ENCODE measurements at places on chromosomes 11 and 22.

- no peak for DNase-seq
These were observed 306.9 kb downstream of the JRKL start for GRCh38 chr11:96696731-96697130.

GRCh38 chr22:31247726-31248125, 35.6 kb downstream of the LIMK2 start:
- no peak for DNase-seq

GRCh38 chr11:14980854-14981253, 8.7 kb upstream of the CALCA start:
- no peak for DNase-seq

DNA sequence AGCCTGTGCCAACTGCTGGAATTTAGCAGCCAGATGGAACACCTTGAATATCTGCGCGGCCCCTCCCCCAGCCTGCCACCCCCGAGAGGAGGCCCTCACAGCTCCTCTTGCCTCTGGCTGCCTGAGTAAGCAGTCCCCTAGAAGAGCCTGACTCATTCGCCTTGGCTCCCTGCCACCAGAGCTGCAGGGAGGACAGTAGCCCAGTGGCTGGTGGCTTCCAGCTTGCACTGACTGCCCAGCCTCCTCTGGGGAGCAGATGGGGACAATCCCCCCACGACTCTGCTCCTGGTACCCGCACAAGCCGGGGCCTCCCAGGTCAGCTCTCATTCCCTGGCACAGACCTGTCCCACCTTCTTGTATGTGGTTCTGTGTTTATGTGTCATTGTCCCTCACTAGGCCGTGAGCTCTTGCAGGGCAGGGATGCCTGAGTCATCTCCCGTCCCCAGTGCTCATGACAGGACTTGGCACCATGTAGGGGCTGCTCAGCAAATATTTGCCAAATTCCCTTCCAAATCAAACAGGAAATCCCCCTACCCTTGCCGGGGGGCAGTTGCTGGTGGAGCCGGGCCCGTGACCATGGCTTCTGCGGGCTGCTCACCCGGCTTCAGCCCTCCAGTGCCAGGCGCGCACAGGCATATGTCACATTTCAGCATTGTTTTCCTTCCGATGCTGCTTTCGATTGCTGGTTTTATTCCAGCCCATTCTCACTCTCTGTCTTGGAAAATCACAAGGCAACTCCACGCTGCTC, 43.6 kb downstream of the CACNG2 start:
- peak; percentile 44 for DNase-seq

- no peak for DNase-seq
These were observed 7.5 kb downstream of the UVRAG start for GRCh38 chr11:75822541-75822940.

DNA sequence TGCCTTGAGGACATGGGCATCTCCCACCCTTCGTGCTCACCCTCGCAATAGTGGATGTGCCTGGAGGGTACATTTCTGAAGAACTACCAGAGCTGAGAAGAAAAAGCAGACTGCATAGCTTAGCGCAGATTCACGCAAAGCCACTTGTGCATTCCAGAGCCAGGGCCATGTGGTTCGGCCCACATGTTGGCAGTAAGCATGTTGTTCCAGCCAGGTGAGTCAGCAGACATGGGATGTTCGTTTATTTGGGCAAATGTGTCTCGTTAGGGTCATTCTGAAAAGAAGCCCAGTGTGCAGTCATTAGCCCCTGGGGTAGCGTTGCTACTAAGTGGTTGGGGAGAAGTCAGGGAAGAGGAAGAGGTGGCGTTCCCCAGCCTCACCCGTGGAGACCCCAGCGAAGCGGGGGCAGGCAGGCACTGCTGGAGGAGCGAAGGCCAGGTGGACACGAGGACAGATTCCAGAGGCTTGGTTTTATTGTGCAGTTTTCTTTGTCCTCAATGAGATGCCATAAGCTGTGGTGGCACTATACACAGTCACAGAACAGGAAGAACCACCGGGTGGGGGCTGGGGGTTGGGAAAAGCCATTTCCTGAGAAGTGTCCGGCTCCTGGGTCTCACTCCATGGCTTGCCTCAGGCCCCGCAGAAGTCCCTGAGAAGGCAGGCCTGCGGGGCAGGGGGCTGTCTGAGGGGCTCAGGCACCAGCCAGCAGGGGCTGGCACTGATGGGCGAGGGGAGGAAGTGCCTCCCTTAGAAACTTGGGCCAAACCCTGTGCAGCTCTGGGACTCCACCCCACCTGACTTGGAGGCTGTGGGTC, 5.0 kb downstream of the THY1 start:
- no peak for DNase-seq

GRCh38 chr11:86251345-86251744, 6.8 kb downstream of the EED start:
- DNase-seq, result no peak

DNA sequence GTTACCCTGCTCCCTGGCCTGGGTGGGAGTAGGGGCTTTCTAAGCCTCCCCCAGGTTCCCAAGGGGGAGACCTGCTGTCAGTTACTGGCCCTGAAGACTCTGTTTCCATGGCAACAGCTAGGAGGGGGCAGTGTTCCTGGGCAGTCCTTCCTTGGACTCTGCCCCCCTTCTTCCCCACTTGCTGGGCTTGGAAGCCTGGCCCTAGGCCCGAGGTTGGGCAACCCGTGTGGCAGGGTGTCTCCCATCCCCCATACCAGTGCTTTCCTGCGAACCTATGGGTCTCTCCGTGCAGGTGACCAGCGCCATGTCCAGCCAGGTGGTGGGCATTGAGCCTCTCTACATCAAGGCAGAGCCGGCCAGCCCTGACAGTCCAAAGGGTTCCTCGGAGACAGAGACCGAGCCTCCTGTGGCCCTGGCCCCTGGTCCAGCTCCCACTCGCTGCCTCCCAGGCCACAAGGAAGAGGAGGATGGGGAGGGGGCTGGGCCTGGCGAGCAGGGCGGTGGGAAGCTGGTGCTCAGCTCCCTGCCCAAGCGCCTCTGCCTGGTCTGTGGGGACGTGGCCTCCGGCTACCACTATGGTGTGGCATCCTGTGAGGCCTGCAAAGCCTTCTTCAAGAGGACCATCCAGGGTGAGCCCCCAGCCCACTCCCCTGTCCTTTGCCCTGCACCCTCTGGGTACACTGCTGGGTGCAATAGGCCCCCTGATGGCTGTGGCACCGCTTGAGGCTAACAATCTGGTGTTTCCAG, 1.7 kb downstream of the ESRRA start:
- DNase-seq, result no peak

- DNase-seq, result no peak
These were observed 5.8 kb downstream of the MMP3 start for GRCh38 chr11:102837646-102838045.

DNA sequence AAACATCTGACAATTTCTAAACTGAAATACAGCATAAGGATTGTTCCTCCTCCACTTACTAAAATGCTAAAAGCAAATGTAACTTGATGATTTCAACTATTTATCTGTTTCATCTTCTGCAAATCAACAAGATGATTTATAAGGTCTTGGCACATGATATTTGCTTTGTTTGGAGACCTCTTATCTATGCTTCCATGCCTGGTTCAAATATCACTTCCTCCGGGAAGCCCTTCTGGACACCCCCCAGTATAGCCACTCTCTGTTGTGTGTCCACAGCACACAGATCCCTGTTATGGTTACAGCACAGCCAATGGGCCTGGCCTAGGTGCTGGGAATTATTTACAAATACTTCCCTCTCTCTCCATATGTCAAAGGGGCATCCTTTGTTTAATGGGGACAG, 114.8 kb downstream of the C11orf58 start:
- DNase-seq, result no peak

DNA sequence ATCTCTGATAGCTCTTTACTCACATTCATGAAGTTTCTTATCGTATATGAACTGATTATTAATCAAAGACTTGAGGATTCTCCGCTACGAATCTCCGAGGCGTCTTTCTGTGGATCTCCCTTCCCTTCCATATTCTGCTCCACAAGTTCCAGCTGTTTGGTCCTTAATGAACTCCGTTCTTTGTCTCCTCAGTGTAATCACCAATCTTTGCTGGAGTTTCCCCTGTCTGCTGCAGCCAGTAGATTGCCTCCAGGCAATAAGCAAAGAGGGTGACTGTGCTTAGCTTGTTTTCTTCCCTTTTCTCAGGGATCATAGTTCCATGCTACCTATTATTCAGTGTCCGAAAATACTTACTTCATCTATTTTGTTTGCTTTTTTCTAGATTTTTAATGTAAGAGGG, 169.6 kb upstream of the FOLH1 start:
- no peak for DNase-seq

DNA sequence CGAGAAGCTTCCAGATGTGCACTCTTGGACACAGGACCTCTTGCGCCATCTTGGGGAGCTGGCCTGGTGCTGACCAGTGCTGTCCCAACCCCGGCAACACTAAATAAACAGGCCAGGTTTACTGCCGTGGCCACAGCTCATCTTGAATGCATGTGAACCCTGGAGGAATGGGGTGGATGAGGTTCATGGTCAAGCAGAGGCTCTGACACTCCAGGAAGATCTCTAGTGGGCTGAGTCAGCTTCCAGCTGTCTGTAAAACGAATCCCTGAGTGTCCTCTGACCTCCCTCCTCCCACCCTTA, 51.8 kb downstream of the ALX4 start:
- DNase-seq, result no peak

DNA sequence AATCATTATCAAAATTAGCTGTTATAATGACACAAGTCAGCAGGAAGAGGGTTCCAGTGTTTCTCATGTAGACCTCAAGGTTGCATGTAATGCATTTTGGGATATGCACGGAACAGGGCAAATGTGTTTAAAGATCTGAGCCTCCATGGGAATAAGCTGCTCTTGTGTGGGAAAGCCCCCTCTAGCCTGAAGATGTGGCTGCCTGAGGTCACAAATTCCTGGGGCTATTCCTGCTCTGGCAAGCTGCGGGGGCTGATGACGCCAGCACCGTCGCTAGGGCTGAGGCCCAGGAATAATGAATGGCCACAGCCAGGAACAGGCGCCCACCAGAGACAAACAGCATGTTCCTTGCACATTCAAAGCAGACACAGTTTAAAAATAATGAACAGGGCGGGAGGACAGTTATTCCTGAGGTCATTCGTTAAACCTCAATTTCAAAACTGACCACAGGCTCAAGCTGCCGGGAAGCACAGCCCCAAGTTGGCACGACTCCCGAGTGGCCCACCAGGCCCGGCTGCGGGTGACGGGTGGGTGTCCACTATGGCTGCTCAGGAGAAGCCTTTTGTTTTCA, 11.7 kb downstream of the OSBPL5 start:
- DNase-seq, result no peak

DNA sequence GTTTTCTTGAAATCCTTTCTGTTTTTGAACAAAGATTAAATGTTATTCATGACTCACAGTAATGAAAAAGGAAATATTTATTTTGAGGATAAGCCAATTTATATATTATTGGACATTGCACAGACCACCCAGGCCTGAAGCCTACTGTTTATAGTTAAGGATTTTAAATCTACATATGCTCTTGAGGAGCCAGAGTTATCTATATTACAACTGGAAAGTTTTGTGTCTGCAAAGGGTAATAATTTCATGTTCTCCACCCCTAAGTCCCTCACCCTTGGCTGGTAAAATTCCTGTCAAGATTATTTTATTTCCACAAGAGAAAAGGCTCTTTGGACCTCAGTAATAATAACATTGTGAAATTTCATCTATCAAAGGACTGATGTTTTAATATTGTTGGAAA, 228.2 kb downstream of the TMEM135 start:
- DNase-seq, result no peak

DNA sequence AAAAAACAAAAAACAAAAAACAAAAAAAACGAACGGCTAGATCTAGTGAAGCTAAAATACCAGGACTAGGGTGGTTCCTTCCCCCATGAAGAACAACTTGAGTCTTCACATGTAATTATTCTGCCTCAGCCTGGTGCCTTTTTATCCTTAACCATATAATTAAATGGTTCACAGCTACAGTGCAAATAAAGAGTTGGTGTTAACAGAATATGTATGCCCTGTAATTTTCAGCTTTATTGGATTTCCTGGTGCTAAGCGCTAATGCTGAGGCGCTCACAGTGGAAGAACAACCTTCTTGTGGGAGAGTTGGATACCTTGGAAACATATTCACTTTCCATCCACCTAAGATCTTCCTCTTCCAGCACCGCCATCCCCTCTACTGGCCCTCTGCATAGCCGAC, 158.5 kb upstream of the SORL1-AS1 start:
- no peak for DNase-seq

DNA sequence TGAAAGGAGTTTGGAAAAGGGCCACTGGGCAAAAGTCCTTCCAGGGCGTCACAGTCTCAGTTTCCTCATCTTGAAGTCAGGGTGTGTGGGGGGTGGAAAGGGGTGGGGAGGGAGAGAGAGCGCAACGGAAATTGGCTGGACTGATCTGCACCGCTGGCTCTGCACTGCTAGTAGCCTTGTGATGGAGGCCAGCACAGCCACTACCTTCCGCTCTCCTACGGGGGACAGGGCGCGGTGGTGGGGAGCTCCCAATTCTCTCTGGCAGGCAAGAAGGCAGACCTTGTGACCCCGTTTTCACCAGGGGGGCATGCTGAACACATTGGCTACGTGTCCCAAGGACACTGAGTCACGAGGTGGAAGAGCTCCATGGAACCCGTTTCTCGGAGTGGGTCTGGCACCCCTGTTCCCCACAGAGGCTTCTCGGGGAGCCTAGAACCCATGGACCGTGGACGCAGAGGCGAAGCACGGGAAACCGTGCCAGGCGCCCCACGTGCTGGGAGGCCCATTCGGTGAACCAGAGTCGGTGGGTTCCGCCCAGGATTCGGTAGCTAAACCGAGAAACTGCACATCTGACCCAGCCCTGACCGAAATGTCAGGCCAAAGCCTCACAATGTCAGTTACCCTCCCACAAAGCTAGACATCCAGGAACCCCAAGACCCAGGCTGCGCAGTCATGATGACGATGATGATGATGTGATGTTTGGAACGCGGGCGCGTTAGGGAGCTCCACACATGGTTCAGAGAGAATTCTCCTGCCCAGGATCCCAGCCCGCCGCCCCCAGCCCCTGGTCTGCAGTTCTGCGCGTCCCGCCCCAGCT, 28.3 kb upstream of the WNT11 start:
- DNase-seq, result no peak

GRCh38 chr11:852762-853161, 10.1 kb downstream of the TSPAN4 start:
- no peak for DNase-seq

- no peak for DNase-seq
These were observed 3.1 kb downstream of the FDX1 start for GRCh38 chr11:110432713-110433392.

GRCh38 chr22:19896665-19897355, 42.1 kb upstream of the GNB1L start:
- DNase-seq, result no peak

- DNase-seq, result no peak
These were observed 79.0 kb downstream of the TRIM29 start for GRCh38 chr11:120058931-120059330.

GRCh38 chr11:40958707-40959106, 500.7 kb downstream of the LRRC4C start:
- DNase-seq, result no peak

GRCh38 chr11:64801561-64802369, 1.2 kb downstream of the MAP4K2 start:
- no peak for DNase-seq
